ENCODE measurements at places on chromosomes 7 and 10.

- no peak for DNase-seq
These were observed 31.2 kb downstream of the SNX8 start for GRCh38 chr7:2283074-2283473.

DNA sequence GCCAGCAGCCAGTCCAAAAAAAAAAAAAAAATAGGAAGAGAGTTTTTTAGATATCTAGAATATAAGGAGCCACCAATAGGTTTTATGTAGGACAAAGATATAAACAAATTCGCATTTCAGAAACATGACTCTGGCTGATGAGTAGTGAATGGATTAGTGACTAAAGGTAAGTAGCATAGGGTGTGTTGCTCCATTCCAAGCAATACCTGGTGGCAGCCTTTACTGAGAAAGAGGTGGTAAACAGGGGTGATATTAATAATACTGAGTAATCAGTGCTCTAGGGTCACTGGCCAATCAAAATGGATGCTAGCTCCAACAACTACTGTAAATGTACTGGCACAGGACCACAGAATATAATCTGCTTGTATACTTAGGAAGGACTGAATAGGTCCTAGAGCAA, 45.5 kb upstream of the RAB11FIP2 start:
- DNase-seq: no peak

GRCh38 chr7:132106491-132106890, 469.8 kb downstream of the PLXNA4 start:
- DNase-seq: no peak

- no peak for DNase-seq
These were observed 125.7 kb downstream of the BICC1 start for GRCh38 chr10:58638388-58638787.

GRCh38 chr10:42868530-42868929, 85.9 kb downstream of the BMS1 start:
- DNase-seq: no peak

- no peak for DNase-seq
These were observed 574.6 kb downstream of the GALNT17 start for GRCh38 chr7:71706597-71706975.

- no peak for DNase-seq
These were observed 140.1 kb downstream of the ACTR3B start for GRCh38 chr7:152899548-152900109.

GRCh38 chr7:68147614-68148238, 1151.1 kb downstream of the TYW1 start:
- no peak for DNase-seq

DNA sequence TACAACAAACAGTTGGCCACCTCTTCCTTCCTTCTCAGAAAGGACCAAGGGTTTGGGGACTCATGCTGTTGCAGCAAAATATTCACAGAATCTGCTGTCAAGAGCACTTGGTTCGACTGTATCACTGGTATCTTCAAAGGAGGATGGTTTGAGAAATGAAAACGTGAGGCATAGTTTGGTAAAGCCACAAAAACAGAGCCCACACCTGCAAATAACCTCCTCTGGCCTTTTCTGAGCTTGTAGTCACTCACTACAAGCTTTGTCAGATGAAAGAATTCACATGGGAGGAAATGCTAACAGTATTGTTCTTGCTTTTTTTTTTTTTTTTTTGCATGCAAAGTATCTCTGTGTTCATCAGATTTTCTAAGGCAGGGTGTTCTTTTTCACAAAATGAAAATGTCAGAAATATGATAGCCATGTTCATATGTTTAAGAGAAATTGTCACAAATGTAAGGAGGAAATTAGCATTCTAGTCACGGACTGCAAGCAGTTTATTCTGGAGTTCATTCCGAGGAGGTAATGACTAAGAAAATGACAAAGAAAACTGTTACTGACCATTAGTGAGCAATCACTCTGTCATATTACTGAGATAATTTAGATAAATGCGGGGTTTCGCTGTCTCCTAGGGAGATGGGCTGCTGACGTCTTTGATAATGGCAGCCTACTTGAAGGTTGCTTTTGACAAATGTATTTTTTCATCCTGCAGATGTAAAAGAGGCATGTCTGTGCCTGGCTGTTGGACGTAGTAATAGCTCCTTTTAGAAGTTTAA, 117.8 kb upstream of the MYO3A start:
- no peak for DNase-seq

DNA sequence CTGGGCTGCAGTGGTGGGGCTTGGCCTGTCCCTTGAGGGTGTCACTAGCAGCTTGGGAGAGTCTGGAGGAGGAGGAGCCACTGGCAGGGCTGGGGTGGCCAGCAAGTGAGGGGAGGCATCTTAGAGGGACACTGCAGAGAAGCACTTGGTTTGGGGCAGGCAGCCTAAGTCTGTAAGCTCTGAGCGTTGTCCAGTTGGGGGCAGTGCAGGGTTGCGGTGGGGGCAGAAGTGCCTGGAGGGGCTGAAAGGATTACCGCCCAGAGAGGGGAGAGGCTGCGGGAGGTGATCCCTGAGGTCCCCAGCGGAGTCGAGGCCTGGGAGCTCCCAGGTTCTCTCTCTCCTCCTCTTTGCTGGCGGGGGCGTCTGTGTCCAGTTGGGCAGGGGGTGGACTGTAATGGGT, 7.4 kb downstream of the ADCYAP1R1 start:
- no peak for DNase-seq

DNA sequence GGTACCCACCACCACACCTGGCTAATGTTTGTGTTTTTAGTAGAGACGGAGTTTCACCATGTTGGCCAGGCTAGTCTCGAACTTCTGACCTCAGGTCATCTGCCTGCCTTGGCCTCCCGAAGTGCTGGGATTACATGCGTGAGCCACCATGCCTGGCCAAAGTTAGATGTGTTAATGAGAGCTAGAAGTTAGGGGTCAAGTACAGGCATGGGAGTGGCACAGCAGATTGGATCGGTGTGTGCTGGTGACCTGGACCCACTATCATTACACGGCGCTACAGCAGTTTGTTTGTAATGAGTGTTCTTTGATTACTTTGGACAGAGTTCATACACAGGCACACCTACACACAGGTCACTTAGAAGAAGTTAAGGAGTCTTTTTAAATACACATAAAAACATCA, 36.7 kb downstream of the DNAJB6 start:
- no peak for DNase-seq

DNA sequence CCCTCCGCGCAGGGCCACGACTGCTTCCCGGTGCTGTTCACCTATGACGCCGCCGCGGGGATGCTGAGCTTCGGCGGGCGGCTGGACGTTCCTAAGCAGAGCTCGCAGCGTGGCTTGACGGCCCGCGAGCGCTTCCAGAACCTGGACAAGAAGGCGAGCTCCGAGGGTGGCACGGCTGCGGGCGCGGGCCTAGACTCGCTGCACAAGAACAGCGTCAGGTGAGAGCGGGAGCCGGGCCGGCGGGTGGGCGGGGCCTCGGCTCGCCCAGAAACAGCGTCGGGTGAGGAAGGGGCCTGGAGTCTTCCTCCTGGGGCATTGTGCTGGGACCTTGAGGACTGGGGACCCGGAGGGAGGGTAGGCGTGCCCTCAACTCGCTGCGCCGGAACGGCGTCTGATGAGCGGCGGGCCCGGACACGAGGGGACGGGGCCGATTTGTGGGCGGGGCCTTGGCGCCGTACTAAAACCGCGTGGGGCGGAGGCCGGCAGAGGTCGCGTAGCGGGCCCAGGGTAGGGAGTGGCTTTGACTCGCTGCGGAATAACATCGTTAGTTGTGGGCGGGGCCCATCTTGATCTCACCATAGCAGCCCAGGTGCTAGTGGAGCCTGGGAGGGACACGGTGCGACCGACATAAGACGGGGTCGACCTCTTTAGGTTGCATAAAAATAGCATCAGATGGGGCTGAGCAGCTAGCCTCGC, 15.6 kb downstream of the PDAP1 start:
- DNase-seq: no peak

GRCh38 chr7:37701769-37702168, 18.2 kb downstream of the GPR141 start:
- no peak for DNase-seq

GRCh38 chr10:63591600-63592379, 70.6 kb downstream of the REEP3 start:
- DNase-seq: no peak

- DNase-seq: no peak
These were observed 5.7 kb downstream of the HECTD2 start for GRCh38 chr10:91415816-91416215.

GRCh38 chr10:22534849-22535604, 179.4 kb downstream of the PIP4K2A start:
- DNase-seq: no peak

- DNase-seq: no peak
These were observed 16.8 kb upstream of the TMEM213 start for GRCh38 chr7:138781004-138781403.

- DNase-seq: no peak
These were observed 73.6 kb upstream of the RPA3 start for GRCh38 chr7:7792056-7792455.

DNA sequence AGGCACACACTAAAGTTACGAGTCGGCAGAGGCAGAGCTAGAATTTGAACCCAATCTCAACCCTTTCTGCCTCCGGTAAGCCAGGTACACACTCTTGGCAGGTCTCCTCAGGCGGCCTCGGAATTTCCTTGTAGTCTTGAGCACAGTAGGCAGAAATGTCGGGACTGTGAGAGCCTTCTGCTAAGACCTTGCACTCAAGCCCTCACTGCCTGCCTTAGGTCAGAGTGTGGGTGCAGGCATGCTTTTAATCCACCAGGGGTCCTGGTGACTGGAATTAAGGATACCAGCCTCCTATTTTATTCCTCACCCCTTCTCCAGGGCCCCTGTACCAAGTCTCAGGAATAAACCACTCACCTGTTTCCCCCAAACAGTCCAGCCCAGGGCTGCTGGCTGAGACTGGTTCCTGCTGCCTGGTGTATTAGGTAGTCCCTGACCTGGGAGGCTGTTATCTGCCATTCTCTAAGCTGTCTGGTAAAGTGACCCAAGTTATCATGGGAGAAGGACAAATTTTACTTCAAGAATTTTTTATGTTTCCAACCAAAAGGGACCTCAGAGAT, 855 bp downstream of the ATP6V1F start:
- DNase-seq: no peak
